ENCODE measurements at places on chromosomes 5 and 9.

GRCh38 chr5:128513806-128514205 is 24.2 kb downstream of the FBN2 start:
- DNase-seq: no peak

DNA sequence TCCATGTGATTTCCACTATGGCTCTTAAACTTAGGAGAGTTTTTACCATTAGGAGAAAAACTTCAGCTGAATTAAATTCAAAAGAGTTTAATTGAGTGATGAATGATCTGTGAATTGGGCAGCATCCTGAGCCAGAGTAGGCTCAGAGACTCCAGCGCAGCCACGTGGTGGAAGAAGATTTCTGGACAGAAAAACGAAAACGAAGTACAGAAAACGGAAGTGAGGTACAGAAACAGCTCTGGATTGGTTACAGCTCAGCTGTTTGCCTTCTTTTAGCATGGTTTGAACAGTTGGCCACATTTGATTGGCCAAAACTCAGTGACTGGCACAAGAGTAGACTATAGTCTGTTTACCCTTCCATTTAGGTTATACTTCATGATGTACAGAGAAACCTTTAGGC is 69.2 kb upstream of the PLPP1 start:
- no peak for DNase-seq

GRCh38 chr5:92850886-92851285 is 730.1 kb downstream of the NR2F1-AS1 start:
- no peak for DNase-seq

DNA sequence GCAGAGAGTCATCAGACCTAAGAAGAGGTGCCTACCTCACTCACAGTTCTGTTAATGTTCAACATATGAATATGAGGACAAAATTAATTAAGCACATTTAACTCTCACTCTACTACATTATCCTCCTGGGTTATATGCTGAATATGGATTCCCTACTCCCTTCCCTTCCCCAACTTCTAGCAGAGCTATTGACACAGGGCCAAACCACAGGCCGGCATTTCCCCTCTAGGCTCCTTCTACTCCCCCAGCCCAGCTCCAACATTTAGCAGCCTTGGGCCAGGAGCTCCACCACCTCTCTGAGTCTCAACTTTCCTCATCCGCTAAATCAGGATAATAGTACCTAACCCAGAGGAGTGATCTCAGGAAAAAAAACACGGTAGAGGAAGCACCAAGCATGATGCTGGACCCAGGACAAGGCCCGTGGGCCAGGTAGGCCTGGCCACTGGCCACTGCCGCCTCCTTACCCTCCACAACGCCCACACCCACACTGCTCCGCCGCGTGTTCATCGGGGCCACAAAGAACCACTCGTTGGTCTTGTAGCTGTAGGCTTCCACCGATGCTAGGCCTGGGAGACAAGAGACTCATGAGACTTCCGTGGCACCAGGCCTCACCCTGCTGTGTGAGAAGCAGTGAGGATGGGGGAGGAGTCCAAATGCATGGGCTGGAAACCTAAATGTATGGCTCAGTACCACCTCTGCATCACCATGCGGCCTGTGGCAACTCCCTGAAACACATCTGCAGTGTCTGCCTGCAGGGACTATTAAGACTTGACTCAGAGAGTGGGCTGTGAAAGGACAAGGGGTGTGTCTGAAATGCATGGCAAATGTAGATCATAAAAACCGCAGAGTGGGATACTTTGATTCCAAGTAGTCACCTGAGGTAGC is 98.8 kb downstream of the KLHL3 start:
- DNase-seq: no peak

DNA sequence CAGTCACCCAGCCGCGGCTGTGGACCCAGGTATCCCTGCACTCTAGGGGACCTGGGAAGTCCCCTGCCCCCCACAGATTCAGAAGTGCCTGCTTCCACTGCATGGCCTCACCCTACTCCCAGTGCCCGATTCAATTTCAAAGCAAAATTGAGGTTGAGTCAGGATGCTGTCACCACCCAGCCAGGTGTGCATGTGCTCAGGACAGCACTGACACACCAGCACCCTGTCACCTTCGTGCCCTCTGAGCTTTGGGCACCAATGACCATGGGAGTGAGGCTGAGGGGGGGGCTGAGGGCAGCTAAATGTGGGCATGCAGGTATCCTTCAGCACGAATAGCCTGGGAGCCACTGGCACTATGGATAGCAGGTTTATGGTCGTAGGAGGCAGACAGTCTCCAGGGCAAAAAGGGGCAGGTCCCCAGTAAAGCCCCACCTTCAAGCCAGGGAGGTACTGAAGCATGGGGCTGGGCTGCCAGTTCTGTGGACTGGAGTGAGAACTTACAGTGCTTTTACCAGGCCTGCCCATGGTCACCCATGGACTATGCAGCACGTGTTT is 1151.6 kb upstream of the CDH6 start:
- DNase-seq: no peak

DNA sequence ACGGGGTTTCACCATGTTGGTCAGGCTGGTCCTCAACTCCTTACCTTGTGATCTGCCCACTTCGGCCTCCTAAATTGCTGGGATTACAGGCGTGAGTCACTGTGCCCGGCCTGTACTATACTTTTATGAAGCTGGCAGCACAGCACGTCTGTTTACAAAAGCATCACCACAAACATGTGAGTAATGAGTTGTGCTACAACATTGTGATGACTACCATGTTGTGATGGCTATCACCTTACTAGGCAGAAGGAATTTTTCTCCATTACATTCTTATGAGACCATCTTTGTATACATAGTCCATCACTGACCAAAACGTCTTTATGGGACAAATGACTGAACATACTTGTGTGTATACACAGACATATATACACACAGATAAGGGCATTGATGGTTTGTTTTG is 1019.0 kb downstream of the CDH18 start:
- no peak for DNase-seq

DNA sequence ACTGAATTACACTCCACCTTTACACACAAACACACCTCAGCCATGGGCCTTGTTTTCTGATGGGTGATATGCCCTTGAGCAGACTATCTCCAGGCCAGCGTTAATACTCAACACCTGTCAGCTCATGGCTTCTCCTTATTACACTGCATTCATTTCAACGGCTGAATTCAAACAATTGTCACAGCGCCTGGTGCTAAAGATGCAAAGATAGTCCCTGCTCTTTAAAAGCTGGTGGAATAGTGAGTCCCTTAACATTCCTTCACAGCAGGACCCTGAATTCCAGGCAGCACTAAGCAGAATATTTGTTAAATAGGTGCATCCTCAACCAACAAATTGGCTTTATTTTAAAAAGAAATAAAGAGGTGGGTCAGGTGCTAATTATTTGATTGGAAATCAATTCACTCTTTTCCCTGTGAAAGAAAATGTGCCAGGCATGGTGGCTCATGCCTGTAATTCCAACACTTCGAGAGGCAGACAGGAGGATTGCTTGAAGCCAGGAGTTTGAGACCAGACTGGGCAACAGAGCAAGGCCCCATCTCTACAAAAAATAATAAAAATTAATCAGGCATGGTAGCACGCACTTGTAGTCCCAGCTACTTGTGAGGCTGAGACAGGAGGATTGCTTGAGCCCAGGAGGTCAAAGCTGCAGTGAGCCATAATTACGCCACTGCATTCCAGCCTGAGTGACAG is 155.7 kb upstream of the EFNA5 start:
- no peak for DNase-seq

GRCh38 chr9:38346811-38347210 is 45.7 kb upstream of the ALDH1B1 start:
- peak; percentile 8 for DNase-seq

DNA sequence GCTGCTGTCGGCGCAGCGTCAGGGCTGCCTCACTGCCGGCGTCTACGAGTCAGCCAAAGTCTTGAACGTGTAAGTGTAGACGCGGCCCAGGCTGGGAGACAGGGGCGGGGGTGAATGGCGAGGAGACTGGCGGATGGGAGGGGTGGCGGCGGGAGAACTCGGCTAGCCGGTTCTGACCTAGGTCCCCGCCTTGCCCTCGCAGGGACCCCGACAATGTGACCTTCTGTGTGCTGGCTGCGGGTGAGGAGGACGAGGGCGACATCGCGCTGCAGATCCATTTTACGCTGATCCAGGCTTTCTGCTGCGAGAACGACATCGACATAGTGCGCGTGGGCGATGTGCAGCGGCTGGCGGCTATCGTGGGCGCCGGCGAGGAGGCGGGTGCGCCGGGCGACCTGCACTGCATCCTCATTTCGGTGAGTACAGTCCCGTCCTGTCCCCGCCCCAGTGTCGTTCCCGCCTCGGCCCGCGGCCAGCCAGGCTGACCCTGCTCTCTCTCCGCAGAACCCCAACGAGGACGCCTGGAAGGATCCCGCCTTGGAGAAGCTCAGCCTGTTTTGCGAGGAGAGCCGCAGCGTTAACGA is 745 bp downstream of the GADD45G start:
- no peak for DNase-seq

- DNase-seq: no peak
Observed at GRCh38 chr9:76592091-76592973, 133.3 kb downstream of the GCNT1 start.

- no peak for DNase-seq
Observed at GRCh38 chr5:59999056-59999455, 105.5 kb upstream of the PDE4D start.

DNA sequence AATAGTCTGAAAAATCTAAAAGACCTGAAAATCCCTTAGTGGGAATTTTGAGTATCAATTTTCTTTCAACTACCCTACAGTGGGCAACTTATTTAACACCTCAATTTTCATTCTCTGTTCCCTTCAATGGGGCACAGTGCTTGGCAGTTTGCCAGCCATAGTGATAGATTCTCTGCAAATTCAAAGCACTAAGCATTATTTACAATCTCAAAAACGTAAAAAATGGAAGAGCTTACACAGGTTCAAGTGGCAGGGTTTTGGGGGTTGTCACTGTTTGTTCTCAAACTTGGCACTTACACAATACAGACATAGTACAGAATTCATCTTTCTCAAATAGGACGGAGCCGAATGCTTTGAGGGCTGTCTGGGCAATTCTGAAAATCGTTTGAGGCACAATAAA is 515.0 kb downstream of the EFNA5 start:
- DNase-seq: no peak

GRCh38 chr9:109206670-109207069 is 39.6 kb upstream of the FRRS1L start:
- no peak for DNase-seq

- DNase-seq: peak; percentile 29
Observed at GRCh38 chr9:764105-764524, 77.4 kb upstream of the DMRT1 start.

- no peak for DNase-seq
Observed at GRCh38 chr5:45643056-45643455, 53.1 kb downstream of the HCN1 start.

GRCh38 chr5:52727576-52727975 is 60.1 kb upstream of the ITGA1 start:
- no peak for DNase-seq
